ENCODE measurements at places on chromosomes 7 and 10.

- DNase-seq, result no peak
These were observed 21.0 kb downstream of the ITPRIP start for GRCh38 chr10:104317269-104317710.

DNA sequence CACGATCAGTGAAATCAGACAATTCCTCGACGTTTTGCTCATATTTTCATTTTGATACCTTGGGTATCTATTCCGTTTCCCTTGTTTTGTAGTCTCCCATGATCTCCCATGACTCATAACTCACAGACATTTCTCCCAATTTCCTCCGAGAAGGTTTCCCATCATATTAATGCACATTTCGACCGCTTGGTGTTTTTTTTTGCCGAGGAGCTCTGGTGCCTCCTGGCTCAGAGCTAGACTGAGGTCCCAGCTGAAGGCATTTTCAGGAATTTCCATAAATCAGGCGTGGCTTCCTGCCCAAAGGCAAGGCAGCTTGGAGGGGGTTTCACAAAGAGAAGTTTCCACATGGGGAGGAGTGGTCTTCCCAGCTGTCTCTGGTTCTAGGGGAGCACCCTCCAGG lies 148.2 kb upstream of the TNS3 start:
- DNase-seq, result no peak

GRCh38 chr7:105639667-105640493 lies 58.6 kb upstream of the EFCAB10 start:
- no peak for DNase-seq

GRCh38 chr7:157126921-157127320 lies 11.8 kb upstream of the UBE3C start:
- DNase-seq, result no peak

GRCh38 chr7:80686576-80686975 lies 48.1 kb downstream of the CD36 start:
- DNase-seq, result no peak

DNA sequence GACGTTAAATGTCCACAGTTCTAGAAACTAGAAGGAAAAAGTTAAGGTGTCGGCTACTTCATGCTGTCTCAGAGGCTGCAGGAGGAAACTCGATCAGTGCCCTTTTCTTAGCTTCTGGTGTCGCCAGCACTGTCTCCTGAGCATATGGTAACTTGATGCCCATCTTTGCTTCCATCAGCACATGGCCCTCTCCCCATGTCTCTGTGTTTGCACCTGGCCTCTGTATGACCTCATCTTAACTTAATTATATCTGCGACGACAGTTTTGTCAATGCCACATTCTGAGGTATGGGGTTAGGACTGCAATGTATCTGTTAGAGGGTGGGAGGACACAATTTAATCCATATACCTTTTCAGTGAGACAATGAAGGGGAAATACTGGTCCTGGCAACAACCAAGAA lies 449.9 kb downstream of the POM121L12 start:
- DNase-seq, result no peak

DNA sequence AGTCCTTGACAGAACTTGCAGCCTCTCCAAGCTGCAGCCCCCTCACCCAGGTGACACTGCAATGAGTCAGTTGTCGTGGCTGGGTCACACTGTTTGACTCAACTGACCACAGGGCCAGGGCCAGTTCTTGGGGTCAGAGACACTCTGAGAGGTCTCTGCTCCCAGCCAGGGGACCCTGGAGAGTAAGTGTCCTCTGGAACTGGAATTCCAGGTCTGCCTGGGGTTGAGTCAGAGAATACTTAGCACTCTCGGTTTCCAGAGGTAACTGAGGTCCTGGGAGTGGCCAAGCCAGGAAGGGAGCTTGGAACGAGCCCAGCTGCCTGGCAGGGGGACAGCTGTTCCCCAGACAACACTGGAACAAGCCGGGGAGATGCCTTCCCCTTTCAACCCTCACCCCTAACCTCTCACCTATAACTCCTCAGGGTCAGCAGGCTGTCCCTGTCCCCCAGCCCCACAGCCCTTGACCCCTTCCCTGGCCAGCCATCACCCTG lies 2.2 kb upstream of the MYL10 start:
- no peak for DNase-seq

GRCh38 chr10:28853195-28853594 lies 175.9 kb downstream of the BAMBI start:
- no peak for DNase-seq

GRCh38 chr7:110076194-110076593 lies 1014.7 kb upstream of the LRRN3 start:
- DNase-seq, result no peak

GRCh38 chr7:45697576-45698136 lies 123.5 kb downstream of the ADCY1 start:
- no peak for DNase-seq

DNA sequence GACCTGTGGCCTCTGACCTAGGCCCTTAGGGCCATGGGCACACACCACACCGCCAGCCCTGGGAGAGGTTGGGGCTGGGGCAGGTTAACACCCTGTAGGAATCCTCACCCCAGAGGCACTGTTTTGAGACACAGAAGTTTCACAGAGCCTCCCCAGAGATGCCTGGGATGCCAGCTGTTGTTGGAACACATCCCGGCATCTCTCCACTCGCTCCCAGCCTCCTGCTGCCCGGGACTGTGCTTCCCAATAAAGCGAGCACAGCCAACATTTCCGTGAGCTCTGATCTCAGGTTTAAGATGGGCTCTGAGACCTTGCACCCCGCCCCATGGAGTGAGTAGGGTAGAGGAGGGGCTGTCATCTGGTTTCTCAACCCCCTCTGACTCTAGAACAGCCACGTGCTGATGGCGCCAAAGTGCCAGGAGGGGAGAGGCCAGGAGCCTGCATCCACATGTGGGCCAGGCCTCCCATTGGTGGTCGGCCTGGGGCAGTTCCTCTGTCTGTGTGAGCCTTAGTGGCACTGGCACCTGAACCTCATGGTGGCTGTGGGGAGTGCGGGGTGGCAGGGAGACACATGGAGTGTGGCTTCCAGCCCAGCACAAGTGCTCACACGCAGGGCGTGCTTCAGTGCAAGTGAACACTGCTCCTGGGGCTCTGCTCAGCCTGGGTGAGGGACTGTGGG lies 54.7 kb downstream of the RASGEF1A start:
- no peak for DNase-seq

GRCh38 chr10:32949221-32949678 lies 8.8 kb downstream of the ITGB1 start:
- DNase-seq, result no peak

DNA sequence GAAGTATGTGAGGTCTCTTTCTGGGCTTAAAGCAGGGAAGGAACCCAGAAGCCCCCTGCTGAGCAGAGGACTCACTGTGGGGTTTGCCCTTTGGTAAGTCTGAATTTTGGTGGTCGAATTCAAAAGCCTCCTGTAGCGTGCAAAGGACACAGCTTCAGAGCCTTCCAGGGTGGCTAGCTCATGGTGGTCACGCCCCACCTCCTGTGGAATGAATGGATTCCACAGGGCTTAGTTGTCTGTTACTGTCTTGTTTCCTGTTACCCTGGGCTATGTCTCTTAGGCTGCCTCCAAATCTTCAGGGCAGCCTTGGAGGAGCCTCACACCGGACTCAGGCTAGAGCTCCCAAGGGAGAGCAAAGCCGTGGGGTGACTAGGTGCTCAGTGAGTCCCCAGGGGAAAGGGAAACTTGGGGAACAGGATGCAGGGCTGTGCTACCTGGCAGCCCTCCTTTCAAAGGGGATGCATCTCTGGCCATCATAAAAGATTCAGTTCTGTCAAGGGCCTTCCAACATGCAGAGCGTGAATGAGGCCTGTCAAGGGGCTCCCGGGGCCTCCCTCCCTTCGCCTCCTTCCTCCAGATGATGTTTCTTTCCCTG lies 211.7 kb downstream of the CCSER2 start:
- no peak for DNase-seq

- DNase-seq, result no peak
These were observed 91.6 kb downstream of the HECW1 start for GRCh38 chr7:43204081-43204480.

DNA sequence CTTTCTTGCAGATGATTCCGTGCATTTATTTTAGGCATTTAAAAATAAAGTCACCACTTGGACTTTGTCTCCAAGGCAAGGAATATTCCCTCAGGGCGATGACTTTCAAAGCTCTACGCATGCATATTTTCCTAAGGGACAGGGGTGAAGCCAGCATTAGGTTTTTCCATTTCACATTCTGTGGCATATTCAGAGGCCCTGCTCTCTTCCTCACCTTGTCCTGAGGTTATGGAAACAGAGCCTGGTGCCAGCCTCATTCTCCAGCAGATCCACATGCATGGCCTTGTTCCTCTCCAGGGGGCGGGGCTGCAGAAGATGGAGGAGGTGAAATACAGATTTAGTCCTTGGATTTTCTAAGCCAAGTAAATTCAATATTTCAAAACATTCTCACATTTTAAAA lies 11.6 kb upstream of the LYZL1 start:
- DNase-seq, result no peak

DNA sequence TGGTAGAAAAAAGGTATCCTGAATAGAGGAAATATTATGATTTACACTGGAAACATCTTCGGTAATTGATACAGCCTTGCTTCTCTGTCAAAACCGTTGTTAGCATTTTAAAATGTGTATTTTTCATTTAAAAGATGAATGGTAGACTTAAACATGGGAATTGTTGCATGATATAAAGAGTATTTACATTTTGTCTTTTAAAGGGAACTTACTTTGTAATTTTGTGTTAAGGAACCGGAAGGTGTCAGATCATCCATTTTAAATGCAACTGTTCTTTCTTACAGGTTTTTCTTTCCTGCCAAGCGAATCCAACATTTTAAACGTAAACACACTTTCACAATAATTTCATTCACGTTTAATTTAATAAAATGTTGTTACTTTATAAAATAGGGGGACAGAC lies 1.8 kb upstream of the IGF2BP3 start:
- no peak for DNase-seq

DNA sequence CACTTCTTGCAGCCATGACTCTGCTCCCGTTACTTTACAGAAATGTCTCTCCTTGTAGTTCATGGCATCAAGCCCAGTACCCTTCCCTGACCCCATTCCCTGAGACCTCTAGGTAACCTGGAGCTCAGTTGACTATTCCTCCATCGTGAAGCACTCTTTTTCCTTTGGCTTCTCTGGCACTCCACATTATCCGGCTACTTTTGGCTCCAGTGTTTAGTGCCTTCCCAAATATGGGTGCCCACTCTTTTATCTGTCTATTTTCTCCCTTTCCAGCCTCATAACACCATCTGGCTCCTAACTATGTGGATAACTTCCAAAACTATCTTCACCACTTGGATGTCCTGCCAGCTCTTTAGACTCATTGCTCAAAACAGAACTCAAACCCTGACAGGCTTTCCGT lies 744.7 kb upstream of the GALNT17 start:
- no peak for DNase-seq

GRCh38 chr10:33216661-33217427 lies 117.6 kb downstream of the NRP1 start:
- DNase-seq, result no peak

DNA sequence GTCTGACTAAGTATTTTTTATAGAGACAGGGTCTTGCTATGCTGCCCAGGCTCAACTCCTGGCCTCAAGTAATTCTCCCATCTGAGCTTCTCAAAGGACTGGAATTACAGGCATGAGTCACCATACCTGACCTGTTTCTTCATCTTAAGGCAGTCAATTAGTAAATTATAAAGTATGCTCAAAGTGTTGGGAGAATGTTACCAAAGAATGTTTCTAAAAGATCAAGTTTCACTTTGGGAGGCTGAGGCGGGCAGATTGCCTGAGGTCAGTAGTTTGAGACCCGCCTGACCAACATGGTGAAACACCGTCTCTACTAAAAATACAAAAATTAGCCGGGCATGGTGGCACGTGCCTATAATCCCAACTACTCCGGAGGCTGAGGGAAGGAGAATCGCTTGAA lies 117.0 kb downstream of the ALOX5 start:
- DNase-seq, result no peak

- DNase-seq, result no peak
These were observed 45.6 kb downstream of the MKI67 start for GRCh38 chr10:128080641-128081040.

DNA sequence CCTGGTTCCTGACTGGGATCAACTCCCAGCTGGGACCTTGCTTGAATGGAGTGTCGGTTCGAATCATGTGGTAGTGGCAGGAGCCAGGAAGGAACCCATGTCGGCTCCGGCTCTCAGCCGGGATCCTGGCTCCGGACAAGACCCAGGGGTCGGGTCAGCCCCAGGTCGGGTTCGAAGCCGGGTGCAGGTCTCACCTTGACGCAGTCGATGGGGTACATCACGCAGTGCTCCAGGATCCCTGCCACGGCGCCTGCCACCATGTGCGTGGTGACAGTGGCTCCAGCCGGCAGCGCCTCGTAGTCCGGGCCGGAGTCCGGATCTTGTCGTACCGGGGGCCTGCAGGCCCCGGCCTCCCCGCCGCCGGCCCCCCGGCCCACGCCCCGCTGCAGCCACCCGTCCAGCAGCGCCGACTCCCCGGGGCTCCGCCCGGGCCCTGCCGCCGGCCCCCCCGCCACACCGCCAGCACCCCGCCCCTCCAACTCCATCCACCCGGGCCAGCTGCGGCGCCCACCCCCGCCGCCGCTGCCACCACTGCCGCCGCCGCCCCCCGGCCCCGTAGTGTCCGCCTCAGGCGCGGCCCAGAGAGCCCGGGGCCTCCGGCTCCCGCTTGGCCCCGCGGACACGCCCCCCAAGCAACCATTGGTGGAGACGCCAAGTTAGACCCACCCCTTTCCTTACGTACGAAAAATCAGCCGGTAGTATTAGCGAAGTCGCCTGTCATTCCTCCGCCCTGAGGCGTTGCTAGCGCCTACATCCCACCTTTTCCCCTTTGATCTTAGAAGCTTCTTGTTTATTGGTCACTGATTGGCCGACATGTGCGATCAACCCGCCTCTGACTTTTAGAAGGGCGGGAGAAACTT lies at the start of gene SLC25A28:
Gene SLC25A28 (minus strand): TSS at position 589 of the 860 bp plus-strand sequence. CDS start 104 bp downstream, at position 485.
- DNase-seq, result peak; percentile 85

GRCh38 chr7:88269586-88269985 lies 37.1 kb downstream of the STEAP4 start:
- no peak for DNase-seq

GRCh38 chr7:50486512-50486911 lies 36.4 kb upstream of the FIGNL1 start:
- DNase-seq, result no peak

GRCh38 chr10:21518149-21518640 lies 7.3 kb downstream of the SKIDA1 start:
- DNase-seq, result no peak

- no peak for DNase-seq
These were observed 184.5 kb upstream of the CXCL12 start for GRCh38 chr10:44569193-44570091.

DNA sequence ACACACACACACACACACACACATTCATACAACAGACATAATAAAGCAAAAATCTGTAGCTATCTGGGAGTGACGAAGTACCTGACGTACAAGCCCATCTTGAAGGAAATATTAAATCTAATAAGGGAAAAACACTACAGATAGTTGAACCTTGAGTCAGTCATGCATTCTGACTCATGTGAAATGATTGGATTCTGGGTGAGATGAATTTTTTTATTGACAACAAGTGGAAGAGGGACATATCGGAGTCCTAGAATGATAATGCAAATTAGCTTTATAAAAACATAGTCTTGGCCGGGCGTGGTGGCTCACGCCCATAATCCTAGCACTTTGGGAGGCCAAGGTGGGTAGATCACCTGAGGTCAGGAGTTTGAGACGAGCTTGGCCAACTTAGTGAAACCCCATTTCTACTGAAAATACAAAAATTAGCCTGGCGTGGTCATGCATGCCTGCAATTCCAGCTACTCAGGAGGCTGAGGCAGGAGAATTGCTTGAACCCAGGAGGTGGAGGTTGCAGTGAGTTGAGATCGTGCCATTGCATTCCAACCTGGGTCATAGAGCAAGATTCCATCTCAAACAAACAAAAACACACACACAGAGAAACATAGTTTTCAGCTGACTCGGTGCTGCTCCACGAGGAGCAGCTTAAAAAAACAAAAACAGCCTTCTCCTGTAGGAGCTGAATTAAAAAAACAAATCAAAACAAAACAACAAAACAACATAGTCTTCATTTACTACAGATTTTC lies 154.4 kb upstream of the MKLN1 start:
- no peak for DNase-seq
